ENCODE measurements at places on chromosomes 1 and 21.
A peak's percentile ranks its signal among the peaks of the same experiment; 100 is the strongest.

DNA sequence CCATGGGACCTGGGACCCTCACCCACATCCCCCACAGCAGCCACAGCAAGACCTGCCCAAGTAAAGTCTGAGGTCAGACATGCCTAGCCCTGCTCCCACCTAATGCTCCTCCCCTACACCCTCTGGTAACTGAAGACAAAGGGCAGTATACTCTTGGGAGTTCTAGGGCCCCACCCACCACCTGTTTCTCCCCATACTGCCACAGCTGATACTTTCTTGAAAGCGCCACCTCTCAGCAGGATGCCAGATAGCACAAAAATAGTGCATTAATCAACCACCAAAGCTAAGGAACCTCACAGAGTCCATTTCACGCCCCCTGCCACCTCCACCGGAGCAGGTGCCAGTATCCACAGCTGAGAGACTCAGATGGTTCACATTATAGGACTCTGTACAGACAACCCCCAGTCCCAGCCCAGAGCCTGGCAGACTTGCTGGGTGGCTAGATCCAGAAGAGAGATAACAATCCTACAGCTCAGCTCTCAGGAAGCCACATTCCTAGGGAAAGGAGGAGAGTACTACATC, 238.1 kb downstream of the LRRC40 start:
- peak; percentile 22 for DNase-seq

DNA sequence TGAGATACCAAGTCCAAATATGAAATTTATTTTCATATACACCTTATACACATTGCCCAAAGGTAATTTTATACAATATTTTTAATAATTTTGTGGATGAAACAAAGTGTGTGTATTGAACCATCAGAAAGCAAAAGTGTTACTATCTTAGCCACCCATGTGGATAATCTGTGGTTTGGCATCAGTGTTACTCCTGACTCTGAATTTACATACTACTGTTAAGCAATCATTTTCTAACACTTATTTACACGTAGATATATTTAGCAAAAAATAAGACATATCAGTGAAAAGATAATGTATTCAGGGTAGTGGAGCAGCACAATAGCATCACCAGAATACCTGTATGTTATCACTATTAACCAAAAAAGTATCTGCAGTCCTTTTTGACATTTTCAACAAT, 23.8 kb downstream of the DENND2D start:
- no peak for DNase-seq

DNA sequence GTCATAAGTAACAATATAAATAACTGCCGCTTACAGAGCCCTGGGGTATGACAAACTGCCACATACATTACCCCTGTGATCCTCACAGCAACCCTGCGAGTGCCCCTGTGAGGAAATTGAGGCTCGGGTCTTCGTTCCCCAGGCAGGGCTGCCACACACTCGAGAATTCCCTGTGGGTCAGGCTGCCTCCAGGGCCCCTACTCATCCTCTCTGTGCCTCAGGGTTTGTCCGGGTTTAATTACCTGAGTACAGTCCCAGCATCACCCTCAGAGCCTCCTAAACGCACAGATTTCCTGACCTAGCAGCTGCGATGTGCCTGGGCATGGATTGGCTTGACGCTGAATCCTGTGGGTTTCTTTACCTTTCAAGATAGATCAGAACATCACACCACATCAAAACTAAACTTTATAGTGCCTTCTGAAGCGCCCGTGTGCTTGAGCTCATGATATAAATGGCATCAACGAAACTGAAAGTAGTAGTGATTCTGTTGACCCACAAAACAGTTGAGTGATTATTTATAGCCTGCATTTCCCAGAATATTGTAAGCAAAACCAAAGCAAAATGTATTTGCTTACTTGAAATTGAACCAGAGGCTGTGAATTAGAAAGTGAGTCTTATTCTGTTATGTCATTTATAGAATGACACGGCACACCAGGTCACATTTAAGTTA, 14.0 kb downstream of the SLC37A1 start:
- DNase-seq = no peak

DNA sequence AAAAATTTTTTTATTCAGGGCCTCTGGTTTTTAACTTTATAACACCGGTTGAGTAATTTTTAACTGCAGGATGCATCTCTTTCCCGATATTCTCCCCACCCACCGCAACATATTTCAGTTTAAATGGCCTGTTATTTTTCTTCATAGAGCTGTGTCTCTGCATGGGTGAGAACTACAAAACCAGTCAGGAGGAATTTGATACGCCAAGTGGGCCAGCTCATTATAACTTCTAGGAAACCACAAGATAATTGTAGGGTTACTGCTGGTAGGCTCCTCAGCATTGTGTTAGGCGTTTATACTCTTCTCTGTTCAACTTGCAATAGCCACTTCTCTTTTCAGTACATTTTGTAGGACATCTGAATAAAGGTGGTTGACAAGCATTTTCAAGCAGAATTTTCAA, 169.7 kb downstream of the PBX1 start:
- no peak for DNase-seq
